ENCODE measurements at places on chromosomes 11 and 22.

GRCh38 chr11:76658651-76659650 is 11.6 kb downstream of the LRRC32 start:
- no peak for DNase-seq

- no peak for DNase-seq
Observed at GRCh38 chr11:101009690-101010055, 119.9 kb downstream of the PGR start.

DNA sequence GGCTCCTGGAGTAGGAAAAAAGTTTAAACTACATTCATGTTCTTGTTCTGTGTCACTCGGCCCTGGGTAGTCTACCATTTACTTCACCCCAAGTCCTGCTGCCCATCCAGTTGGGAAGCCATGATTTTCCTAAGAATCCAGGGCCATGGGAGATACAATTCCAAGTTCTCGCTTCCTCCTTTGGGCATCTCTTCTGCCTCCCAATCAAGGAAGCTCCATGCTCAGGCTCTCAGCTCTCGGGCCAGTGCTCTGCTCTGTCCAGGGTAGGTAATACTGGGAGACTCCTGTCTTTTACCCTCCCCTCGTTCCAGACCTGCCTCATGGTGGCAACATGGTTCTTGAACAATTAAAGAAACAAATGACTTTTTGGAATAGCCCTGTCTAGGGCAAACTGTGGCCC is 60.6 kb downstream of the TIMP3 start:
- no peak for DNase-seq

DNA sequence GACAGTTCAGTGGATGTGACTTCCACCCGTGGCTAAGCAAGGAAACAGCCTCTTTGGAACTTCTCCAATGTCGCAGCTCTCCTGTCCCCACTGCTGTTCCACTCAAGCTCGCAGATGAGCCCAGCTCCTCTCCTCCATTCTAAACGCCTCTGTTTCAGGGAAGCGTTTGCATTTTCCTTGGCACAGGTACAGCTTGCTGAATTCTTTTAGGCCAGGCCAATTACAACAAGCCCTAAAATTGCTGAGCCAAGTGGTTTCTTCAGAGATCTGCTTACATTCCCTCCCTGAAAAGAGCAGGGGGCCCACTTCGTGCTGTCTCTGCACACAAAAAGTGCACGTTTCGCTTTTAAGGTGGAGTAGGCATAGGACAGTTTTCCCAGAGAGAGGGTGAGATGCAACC is 91.5 kb upstream of the BLID start:
- no peak for DNase-seq

GRCh38 chr22:25420471-25420924 is 144.0 kb upstream of the GRK3 start:
- DNase-seq, result no peak
